Stimulated activated CD4-positive, alpha-beta T cell treated with anti-CD3 and anti-CD28 coated beads, Interleukin-1b, Interleukin-23, amount 100 ng/mL, for 1 hour (primary cell): ENCODE measurements at places on chromosomes 7 and 10.

DNA sequence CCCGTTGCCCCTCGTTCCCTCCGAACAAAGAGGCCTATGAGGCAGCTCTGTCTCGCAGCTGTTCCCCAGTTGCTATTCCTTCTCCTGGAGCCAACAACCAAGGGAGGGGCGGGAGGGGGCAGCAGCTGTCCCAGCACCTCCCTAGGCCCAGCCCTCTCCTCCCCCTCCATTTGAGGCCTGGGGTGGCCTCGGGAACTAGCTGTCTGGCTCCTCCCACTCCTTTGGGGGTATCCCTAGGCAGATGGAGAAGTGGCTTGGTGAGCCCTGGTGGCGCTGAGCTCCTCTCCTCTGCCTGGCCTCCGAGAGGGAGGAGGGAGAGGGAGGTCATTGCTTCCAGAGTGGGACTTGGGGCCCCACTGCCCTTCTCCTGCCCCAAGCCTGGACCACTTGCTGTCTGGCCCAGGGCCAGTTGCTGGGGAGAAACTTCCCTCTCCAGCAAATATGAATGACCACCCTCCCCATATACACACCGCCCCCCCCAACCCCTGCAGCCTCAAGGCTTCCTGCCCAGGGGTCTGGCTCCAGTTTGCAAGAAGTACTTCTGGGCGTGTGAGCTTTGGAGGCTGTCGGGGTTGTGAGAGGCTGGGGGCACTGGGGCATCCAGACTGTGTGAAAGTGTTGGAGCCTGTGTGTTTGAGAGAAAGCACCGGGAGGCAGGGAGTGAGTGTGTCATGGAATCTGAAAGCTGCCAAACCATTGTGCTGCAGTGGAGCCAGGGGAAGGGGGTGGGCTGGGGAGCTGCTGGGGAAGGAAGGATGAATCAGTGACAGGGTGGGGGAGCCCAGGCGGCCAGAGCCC, 3.1 kb downstream of the FLNC start:
- DNase-seq: no peak

DNA sequence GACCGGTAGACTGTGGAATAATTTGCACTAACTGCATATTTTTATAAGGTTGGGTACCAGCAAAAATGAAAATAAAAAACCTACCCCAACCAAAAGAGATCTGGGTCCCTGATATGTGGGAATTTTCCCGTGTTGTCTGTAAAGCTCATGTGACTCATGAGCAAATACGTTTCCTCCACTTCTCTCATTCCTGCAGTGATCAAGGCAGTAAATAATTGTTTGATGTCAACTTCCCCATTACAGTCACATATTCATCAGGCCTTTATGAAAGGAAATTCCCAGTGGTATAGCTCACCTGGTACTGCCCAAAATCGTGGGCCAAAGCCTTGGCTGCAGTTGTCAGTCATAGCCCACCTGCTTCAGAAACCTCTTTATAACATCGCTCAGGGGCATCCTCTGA, 166.0 kb upstream of the ANK3 start:
- DNase-seq: no peak

DNA sequence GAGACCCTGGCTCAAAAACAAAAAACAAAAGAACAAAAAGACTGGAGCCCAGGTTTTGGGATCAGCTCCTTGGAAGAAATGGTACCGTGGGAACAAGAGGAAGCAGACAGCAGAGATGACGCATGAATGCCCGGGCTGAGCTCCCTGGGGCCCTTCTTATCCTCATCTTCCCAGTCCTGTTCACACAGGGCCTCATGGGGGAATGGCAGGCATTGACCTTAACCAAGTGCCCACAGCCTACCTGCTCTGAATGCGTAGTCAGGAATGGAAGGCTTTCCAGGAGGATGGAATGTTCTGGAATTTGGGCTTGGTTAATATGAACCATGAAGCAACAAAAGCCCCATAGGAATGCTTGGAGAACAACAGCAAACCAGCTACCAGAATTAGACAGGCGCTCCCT, 154.7 kb downstream of the PRPF18 start:
- no peak for DNase-seq

DNA sequence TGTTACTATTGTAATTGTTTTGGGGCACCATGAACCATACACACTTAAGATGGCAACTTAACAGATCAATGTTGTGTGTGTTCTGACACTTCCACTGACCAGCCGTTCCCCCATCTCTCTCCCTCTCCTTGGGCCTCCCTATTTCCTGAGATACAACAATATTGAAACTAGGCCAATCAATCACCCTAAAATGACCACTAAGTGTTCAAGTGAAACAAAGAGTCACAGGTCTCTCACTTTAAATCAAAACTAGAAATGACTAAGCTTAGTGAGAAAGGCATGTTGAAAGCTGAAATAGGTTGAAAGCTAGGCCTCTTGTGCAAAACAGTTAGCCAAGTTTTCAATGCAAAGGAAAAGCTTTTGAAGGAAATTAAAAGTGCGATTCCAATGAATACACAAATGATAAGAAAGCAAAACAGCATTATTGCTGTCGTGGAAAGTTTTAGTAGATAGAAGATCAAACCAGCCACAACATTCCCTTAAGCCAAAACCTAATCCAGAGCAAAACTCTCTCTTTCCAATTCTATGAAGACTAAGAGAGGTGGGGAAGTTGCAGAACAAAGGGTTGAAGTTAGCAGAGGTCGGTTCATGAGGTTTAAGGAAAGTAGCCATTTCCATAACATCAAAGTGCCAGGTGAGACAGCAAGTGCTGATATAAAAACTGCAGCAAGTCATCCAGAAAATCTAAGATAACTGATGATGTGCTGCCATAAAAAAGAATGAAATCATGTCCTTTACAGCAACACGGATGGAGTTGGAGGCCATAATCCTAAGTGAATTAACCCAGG, 90.6 kb downstream of the MTPN start:
- DNase-seq: no peak

- DNase-seq: no peak
Measured at GRCh38 chr7:106223156-106223555, 61.6 kb downstream of the NAMPT start.

GRCh38 chr10:78384049-78384431, 350.4 kb downstream of the RPS24 start:
- no peak for DNase-seq
